ENCODE measurements at places on chromosomes 16 and 17.

DNA sequence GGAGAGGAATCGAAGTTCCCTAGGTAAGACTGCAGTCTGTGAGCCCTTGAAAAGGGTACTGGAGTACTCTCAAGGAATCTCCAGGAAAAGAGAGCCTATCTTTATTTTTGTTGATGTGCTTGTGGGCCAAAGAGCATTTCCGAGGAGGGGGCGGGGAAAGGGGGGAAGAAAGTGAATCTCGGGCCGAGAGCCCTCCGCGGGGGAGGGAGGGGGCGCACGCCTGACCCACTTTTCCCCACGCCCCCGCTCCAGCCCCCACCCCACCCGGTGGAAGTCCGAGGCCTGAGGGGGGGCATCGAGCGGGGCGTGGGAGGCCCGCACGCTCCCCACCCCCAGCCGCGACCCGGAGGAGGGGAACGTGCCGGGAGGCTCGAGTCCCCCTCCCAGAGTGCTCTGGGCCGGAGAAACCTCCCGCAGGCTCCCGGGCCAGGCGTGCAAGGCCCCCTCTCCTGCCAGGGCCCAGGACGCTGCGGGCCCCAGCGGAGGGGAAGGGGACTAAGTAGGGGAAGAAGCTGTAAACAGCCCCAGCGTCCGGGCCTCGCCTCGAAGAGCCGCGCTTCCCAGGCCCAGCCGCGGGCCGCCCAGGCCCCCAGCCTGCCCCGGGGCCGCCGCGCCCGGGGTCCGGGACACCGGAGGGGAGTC, 444 bp downstream of the HELZ start:
- no peak for DNase-seq

GRCh38 chr17:77555121-77555591, 403.3 kb upstream of the TNRC6C start:
- DNase-seq, result no peak

DNA sequence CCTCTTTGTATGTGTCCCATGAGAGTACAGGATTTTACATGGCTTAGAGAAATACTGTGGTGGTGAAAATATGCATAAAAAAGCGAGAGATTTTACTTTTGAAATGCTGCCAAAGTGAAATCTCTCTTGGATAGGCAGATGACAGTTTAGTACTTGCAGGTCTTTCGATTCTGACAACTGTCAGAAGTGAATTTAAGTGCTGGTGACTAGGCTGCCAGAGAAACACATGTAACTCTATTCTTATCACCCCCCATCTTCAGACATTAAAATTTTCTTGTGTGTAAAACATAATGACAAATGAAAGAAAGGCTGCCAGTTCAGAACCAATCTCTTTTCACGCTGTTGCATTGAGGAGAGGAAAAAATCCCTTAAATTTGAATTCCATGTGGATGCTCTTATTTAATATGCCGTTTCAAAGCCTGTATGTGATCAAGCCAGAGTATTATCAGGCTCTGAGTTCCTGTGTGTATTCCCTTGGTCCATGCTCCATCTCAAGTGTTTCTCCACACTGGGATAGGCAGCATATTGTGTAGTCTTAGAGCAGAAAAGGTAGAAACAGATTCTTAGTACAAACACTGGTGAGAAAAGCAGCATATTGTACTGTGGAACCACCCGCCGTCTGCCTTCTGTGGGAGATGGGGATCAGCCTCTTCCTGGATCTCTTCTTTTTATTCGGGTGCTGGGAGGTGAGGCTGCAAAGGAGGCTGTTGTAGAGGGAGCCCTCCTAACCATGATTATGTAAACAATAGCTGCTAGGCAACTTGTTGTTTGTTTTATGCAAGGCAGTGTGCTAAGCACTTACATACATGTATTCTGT, 291.3 kb downstream of the WWOX start:
- no peak for DNase-seq

GRCh38 chr16:57276596-57276995, 7.9 kb downstream of the PLLP start:
- DNase-seq, result no peak

DNA sequence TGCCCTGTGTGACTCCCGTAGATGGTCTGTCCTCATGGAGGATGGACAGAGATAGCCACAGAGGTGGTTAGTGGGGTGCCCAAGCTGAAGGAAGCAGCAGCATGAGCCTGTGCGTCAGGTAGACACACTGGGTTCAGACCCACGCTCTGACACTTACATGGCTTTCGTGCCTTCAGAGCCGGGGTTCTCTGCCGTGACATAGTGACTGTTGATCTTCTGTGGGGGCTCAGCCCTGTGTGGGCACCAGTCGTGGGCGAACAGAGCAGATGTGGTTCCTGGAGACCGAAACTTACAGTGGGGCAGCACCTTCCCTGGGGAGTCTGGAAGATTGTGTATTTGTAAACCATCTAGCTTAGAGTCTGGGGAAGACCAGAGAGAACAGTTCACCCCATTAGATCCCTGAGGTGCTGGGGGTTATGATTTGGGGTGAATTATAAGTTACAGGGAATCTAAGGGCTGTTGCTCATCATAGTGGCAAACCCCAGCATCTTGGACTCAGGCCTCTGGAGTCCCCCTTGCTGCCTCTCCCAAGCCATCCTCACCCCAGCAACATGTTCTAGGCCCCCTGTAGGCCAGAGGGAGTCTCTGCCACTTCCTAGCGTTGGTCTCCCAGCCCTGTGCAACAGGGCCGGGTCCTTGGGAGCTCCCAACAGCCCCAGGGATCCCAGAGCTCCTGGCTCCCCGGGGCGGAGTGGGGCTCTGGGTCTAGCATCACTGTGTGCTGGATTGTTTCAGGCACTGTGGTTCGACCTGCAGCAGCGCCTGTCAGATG, 28.6 kb downstream of the NECAB2 start:
- no peak for DNase-seq

GRCh38 chr17:28896884-28897768, at the start of gene FLOT2:
FLOT2 (minus strand) TSS chr17:28897733; CDS start chr17:28897574, 159 bp downstream.
- DNase-seq, result peak; percentile 50

DNA sequence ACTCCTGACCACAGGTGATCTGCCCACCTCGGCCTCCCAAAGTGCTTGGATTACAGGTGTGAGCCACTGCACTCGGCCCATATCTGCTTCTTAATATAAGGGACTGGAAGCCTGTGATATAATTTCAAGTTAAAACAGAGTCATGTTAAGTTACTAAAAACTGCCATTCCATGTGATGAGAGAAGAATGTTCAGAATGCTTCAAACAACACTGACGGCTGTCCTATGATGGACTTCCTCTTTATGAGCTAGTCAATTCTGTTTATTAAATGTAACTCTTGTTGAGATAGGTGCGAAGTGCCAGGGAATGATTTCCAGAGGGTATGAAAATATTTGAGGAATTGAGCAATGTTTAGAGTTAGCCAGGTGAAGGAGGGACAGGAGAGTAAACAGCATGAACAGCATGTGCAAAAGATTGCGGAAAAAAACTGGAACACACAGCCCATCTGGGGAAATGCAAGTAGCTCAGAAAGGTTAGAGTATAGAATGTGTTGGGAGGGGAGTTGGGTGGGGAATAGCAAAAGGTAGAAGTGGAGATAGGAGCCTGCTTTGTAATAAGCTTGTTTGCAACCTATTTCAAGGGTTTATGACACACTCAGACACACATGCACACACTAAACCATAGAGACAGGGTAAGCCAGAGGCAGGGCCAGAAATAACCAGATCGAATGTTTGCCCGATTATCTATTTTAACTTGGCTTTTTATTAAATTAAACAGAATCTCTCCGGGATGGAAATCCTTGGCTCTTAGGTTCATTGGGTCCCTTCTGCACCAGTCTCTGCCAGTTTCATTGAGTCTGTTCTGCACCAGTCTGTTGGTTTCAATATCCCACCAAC, 135.6 kb upstream of the COX10 start:
- no peak for DNase-seq

GRCh38 chr16:51854401-51854951, 692.5 kb downstream of the TOX3 start:
- no peak for DNase-seq

- no peak for DNase-seq
These were observed 34.3 kb downstream of the PMP22 start for GRCh38 chr17:15230866-15231265.

DNA sequence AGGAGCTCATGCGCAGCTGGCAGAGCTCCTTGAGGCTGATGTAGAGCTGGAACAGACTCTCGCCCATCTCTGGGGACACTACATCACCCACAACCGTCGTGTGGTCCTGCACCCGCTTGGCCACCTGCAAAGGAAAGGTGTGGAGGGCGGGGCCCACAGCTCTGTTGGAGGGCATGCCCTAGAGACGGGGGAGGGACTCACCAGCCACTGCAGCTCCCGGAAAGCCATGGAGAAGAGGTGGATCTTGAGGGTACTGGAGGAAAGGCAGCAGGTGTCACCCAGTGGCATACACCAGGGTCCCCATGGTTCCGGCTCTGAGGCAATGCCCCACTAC, 8.6 kb downstream of the UNC13D start:
- DNase-seq, result no peak

DNA sequence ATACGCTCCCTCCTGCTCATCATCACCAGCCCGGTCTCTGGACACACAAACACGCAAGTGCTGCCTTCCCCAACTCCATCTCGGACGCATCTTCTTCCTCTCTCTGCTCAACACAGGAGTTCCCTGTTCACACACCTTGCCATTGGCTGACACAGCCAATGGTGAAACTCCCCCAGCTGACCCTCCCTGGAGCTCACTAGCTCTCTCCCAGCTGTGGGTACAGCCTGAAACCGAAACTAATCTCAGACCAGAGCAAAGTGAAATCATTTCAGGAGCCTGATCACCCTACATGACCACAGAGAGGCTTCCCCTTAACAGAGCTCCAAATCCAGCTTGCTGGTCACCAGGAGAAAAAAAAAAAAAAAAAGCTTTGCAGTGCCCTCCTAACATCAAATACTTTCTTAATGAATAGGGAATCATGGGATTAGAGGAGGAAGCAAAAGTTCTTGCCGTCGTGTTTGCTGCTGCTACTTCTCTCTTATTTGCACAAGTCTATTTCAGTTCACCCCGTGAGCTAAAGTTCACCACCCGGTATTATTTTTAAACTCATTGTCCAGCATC, 8.3 kb downstream of the CUEDC1 start:
- peak; percentile 20 for DNase-seq

GRCh38 chr17:57453841-57454425, 197.6 kb downstream of the MSI2 start:
- no peak for DNase-seq

DNA sequence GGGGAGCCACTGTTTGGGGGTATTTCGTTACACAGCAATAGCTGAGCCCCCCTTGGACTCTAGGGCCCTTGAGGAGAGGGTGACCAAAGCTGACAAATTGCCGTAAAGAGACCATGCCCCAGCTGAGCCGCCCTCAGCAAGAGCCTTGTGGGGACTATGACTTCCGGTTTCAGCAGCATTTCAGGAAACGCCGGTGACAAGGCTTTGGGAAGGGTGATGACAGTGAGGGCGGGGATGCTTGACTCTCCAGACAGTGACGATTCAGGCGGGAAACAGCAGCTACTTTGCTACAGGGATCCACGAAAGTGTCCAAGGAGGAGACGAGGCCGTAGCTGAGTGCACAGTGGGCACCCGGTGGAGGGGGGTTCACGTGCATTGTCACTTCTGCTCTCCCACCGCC, 360.8 kb downstream of the C16orf95 start:
- DNase-seq, result no peak

GRCh38 chr16:65576631-65577030, 454.8 kb upstream of the CDH11 start:
- no peak for DNase-seq

DNA sequence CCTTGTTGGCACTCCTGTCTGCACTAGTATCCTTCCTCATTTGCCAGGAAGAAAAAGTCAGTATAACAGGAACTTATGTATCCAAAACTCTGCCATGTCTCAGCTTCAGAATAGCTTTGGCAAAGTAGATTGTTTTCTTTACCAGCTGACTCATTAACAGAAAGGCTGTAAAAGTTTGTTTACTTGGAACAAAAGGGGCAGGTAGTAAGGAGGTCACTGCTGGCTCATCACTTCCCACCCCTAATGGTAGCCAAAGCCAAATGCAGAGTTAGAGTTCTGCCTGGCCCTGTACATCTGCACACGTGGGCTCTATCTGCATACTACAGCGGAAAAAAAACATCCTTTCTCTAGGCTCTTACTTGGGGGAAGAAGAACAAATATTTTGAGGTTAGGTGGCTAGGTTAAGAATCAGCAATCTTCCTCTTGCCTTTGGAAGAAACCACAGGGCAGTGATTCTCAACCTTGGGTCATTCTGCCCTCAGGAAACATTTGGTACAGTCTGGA, 90.9 kb upstream of the BCAR1 start:
- DNase-seq, result no peak

- peak; percentile 6 for DNase-seq
These were observed 23.3 kb downstream of the CEP295NL start for GRCh38 chr17:78879635-78880186.

DNA sequence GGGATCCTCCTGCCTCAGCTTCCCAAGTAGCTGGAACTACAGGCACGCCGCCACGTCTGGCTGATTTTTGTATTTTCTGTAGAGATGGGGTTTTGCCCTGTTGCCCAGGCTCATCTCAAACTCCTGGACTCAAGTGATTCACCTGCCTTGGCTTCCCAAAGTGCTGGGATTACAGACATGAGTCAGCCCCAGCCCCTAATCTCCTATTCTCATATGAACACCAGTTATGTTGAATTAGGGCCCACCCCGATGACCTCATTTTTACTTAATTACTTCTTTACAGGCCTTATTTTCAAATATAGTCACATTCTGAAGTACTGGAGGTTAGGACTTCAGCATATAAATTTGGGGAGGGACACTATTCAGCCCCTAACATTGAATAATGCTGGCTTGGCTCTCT, 49.2 kb downstream of the ZNRF1 start:
- DNase-seq, result no peak

DNA sequence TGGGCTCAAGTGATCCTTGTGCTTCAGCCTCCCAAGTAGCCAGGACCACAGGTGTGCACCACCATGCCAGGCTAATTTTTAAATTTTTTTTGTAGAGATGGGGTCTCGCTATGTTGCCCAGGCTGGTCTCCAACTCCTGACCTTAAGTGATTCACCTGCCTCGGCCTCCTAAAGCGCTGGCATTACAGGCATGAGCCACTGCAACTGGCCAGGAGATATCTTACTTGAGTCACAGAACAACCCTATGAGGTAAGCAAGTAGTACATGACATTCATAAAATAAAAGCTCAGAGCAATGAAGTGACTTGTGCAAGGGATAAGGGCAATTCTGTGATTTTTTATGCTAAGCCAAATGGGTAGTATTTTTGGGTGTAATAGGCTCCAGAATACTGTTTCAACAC, 57.3 kb downstream of the CDC27 start:
- DNase-seq, result no peak

- DNase-seq, result no peak
These were observed 20.3 kb upstream of the PMP22 start for GRCh38 chr17:15285466-15285865.

DNA sequence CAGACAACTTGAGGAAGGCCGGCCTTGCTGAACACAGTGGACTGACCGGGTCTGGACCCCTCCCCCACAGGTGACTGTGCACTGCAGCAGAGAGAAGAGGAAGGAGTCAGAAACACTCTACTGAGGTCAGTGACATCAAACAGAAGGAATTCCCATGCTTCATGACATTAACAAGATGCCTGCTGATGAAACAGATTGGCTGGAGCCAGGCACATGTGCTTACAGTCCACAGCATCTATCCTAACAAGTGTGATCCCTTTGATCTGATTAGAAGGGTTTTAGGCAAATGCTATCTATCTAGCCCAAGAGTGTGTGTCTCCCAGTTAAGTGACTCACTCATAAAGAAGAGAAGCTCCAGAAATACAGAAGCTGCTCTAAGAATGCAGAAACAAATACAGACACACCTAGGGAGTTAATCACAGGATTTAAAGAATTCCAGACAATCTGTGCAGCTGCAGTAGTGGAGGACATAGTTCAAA, 90.2 kb downstream of the SYCE1L start:
- no peak for DNase-seq

GRCh38 chr17:64498308-64499203, 1.7 kb upstream of the POLG2 start:
- DNase-seq, result no peak

- DNase-seq, result no peak
These were observed 12.1 kb downstream of the TBC1D26 start for GRCh38 chr17:15744074-15744676.
